Stimulated activated CD4-positive, alpha-beta T cell treated with anti-CD3 and anti-CD28 coated beads, Interleukin-1b, Interleukin-23, amount 100 ng/mL, for 48 hours (primary cell): ENCODE measurements at places on chromosomes 1 and 21.
A peak's percentile ranks its signal among the peaks of the same experiment; 100 is the strongest.

DNA sequence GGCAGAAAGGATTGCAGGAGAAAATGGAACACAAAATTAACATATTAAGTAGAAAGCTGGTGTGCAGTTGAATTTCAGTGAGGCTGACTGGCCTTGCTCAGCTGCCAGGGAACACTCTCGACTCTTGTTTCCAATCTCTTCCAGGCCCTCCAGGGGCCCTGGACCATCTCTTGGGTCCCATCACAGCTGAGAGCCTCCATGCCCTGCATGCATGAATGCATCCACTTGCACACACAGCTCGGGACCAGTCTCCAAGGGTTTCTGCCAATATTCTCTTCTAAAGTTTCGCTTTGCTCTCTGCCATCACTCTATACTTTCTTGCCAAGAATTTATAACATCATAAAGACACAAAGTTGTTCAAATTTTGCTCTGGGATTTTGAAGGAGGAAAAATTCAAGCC lies 200.3 kb downstream of the DSCAM start:
- DNase-seq = no peak

GRCh38 chr21:23936224-23936623 lies 1671.1 kb downstream of the MRPL39 start:
- DNase-seq = no peak

DNA sequence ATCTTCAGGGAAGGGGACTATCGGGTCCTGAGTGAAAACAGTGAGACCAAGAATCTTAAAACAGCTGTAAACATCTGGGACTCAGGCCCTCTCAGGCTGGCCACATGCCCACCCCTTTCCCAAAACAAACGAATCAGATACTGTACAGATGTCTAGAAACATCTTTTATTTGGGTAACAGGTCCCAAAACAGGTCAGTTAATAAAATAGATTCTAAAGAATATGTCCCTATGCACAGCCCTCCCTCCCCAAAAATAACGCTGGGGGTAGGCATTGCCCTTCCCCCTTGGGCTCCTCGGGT lies 499 bp upstream of the CRTC2 start:
- no peak for DNase-seq

- no peak for DNase-seq
Observed at GRCh38 chr21:22416555-22416954, 1418.3 kb downstream of the NCAM2 start.

DNA sequence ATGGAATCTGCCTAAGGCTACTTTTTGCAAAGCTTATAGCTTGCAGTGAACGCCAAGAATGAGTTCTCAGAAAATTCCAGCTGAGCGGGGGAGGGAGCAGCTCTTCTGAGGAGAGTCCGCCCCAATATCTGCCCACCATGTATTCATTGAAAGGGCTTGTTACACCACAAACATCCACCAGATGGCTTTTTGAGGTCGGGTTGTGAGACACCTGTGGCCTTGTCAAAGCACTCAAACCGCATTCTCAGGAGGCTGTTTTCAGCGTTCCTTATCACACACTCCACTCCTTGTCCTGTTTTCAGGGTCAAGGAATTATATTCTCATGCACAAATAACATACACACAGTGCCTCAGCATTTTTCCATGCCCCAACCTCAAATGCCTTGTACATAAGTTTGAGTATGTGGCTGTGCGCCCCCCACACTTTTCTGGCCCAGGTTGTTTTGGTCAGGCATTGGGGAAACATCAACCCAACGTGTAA lies 3.9 kb upstream of the C4BPB start:
- peak; percentile 47 for DNase-seq

- no peak for DNase-seq
Observed at GRCh38 chr1:47624531-47624930, 186.7 kb downstream of the FOXD2 start.

- DNase-seq = peak; percentile 76
Observed at GRCh38 chr1:16187748-16188401, 24.6 kb downstream of the ARHGEF19 start.
